D721Med (cell line): ENCODE measurements at places on chromosomes 7 and 10.

DNA sequence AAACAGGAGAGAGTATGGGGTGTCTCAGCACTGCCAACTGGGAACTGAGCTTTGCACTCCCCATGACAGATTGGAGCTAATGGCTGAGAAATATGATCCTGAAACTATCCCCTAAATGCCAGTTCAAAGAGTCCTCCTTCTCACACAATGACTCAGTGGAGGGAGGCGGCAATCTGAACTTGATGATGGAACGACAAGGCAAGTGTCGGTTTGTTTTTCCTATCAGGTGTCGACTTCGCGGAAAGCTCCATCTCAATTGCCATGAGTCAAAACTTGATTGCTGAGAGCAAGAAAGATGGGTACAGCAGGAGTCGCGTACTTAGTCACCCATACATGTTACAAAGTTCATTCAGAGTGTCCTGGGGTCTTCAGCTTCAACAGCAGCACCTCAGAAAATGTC lies 52.5 kb downstream of the NPY start:
- no peak for DNase-seq

DNA sequence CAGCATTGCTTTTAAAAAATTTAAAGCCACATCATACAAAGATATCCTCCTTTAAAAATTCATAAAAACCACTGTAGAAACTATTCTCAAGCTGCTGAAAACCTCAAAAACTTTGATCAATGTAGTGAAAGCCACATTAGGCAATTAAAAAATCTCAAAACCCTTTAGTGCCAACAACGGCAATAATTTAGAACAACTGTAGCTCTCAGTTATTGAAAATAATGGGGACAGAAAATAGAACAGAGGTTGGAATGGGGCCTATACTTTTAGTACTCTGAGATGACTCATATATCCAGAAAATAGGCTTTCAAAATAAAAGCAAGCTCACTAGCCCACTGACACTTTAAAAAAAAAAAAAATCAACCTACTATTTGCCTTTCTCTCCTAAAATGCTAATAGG lies 87.5 kb downstream of the GSAP start:
- DNase-seq: no peak

- no peak for DNase-seq
Measured at GRCh38 chr10:15712883-15713282, 6.8 kb downstream of the ITGA8 start.

DNA sequence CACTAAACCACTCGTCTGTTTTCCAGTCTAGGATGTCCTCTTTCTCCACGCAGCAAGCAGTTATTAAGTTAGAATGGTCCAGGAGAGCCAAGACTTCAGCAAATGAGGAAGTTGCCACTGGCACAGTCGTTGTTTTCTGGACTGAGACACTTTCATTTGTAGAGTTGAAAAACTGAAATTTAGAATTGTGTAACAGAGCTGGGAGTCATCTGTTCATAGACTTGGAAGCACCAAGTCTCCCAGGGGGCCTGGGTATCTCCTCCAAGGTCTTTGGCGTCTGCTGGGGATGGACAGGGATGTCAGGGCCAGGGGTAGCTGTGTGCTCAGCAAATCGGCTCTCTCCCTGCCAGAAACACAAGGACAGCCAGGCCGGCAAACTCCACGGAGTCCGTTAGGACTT lies 208.4 kb downstream of the FANK1 start:
- DNase-seq: no peak

DNA sequence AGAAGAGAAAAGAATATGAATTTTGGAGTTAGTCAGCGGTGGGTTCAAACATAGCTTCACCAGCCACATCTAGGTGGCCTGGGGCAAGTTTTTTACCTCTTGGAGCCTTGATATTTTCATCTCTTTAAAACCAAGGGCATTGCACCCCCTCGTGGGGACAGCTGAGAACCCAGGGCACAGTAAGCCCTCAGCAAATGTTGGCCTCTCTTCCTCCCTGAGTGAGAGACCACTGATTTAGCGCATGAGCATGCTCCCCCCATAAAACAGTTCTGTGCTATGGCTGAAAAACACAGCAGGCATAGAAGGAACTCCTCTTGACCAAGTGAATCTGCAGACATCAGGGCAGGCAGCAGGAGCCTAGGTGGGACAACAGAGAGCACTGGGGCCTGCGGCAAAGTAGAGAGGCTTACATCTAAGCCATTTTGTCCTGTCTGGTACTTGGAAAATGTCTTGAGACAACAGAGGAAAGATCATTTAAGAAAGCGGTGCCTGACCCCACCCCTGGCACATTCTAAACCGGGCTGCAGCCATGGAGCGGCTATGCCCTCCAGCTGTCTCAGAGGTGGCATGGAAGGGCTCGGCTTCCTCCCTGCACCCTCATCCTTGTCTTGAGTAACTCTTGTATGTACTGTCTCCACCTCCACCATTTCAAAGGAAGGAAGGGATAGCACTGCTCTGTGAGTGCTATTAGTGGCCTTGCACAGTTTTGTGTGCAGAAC lies 94.7 kb downstream of the ARHGAP22 start:
- DNase-seq: no peak

DNA sequence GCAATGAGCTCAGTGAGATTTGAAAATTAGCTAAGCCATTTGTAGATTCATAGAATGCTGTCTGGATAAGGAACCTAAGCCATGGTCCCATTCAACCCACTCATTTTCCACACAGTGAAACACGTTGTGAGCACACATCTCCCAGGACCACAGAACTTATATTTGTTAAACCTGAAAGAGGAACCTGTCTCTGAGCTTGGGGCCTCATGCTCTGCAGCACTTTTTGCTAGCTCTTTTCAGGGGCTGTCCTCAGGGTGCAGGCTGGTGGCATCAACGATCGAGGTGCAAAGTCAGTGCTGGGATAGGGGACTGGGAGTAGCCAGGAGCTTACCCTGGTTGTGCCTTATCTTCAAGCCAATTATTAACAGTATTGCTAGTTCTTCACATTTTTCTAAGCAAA lies 11.9 kb downstream of the HECW1 start:
- no peak for DNase-seq

DNA sequence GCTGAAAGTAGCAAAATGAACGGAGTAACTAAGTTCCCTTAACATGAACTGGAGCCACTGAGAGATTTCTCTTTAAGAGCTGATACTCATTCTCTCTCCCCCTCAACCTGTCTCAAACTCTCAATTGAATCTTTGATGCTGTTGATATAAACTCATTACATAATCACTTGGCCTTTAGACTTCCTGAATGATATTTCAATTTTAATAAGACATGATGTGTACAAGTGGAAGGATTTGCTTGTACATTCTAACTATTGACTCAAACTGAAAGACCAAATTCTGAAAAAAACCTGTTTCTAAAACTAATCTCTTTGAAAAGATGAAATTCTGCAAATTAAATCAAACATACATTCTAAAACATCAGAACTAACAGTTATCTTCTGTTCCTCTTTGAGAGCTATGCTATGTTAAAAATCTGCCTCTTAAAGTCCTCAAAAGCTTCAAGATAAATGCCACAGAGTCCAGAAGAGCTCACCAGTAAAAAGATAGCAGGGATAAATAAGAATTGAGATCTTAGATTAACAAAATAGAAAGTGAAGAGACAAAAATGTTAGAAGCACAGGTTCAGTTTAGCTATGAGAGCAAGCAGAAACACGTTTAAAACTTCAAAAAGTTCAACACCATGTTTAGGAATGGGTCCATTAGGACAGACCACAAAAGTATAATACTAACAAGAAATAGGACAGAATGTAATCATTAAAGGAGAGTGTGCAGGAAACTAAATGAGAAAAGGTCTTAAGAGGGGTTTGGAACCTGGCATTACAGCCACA lies 46.1 kb downstream of the TNPO3 start:
- no peak for DNase-seq

DNA sequence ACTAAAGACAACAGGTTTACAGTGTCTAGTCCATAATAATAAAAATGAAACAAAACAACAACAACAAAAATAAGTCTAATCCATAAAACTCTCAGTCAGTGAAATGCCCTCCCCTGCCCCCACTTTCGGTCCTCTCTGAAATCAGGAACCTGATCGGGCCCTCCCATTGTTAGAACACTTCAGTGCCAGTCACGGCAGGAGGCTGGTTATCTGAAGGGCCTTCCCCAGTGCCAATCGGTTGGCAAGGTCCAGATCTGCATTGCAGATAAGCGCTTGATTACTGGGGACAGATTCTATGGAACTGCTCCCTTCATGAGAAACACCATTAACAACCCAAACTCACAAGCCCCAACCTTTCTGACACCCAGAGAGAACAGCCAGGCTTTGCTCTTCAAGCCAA lies 72.2 kb upstream of the EEPD1 start:
- no peak for DNase-seq

DNA sequence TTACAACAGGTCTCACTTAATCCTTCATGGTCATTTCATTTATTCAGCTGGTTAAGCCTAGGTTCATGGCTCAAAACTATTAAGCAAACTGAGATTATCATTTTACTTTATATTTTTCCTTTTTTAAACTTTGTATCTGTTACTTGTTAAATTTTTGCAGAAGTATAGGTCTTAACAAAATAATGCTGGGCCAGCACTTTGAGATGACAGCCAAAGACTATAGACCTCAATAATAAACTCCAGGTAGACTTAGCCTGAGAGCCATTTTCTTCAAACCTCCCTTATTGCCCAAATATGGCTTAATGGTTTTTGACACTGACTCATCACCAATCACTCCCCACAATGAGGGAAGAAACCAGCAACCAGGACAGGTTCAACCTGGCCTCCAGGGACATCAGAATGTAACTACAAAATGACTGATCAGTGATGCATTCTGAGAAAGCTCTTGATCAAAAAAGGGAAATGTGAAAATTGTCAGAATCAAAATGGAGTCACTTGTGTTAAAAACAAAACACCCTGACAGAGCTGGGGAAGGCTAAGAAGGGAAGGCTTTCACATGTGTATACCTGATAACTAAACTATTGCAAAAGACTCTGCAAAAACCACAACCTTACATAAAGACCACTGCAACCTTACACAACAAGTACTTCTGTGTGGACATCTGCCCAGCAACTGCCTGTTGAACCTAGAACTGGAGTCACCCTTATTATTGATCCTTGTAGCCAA lies 2.1 kb upstream of the CCDC126 start:
- DNase-seq: no peak

- DNase-seq: no peak
Measured at GRCh38 chr7:22715969-22716368, 11.0 kb upstream of the IL6 start.

DNA sequence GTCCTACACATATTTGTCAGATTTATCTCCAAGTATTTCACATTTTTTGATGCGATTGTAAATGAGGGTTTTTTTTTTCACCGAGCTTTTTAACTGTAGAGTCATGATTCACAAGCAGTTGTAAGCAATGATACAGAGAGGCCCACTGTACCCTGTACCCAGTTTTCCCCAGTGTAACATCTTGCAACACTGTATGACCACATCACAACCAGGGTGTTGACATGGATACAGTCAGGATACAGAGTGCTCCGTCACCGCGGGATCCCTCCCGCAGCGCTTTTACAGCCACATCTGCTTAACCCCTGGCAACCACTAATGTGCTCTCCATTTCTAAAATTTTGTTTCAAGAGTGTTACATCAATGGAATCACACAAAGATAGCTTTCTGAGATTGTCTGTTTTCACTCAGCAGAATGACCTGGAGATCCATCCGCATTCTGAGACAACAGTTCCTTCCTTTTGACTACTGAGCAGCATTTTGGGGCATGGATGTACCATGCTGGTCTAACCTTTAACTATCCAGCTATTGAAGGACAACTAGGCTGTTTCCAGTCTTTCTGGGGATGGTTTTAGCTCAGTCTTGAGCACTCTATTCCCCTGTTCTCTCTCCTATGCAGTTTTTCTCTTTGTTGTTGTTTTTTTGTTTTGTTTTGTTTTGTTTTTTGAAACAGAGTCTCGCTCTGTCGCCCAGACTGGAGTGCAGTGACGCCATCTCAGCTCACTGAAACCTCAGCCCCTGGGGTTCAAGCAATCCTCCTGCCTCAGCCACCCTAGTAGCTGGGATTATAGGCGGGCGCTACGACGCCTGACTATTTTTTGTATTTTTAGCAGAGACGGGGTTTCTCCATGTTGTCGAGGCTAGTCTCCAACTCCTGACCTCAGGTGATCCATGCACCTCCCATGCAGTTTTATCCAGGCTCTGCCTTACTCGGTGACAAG lies 25.9 kb downstream of the GPRIN2 start:
- DNase-seq: no peak

GRCh38 chr7:155715111-155715805 lies 70.8 kb downstream of the RBM33 start:
- DNase-seq: no peak

DNA sequence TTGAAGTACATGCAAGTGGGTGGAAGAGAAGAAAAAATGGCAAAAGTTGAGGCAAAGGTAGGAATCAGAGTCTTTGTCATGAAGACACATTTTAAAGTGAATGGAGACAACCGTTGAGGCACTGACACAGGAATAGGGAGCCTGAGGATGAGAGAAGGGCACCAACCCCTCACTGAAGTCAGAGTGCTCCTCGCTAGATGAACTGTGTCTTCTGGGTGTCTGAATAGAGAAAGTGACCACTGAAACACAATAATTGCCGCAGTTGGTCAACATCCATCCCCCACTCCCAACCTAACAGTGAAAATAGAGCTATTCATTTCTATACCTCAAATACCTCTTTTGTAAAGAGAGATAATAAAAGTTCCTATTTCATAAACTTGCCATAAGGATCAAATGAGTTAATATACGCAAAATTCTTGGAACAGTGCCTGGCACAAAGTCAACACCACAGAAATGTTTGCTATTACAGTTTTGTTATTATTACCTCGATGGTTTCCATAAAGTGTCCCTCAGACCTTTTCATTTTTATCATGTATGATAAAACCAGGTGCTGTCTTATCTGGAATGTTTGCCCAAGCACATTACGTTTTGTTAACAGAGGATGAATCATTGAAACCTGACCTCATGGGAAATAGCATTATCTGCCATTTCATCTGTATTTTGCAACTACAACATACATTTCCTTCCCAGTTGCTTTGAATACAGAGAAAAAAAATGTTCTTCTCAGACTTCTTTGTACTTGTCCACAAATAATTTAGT lies 61.8 kb upstream of the SP4 start:
- no peak for DNase-seq

DNA sequence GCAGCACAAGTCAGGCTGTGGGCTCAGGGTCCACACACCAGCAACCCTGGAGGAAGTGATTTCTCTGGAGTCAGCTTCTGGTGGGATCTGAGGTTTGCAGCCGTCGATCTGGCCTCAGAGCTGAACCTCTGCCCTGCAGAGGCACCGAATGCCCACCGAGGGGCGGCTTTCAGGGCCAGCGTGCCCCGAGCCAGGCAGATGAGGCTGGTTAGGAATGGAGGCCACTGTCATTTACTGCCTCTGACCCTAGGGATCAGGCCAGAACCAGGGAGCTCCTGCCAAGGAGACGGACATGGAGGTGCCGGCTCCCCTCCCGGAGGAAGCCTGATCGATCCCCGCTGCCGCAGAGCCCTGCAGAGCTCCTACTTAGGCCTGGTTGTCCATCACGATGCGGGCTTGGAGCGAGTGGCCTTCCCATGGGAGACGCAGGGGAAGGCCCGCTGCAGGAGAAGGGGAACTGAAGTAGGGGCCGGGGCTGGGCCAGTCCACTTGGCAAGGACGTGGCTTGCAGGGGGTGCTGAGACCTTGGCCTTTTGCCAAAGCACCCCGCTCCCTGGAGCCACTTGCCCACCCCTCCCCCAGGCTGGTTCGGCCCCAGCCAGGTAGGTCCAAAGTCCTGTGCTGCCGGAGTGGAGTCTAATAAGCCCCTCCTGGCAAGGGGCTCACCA lies 19.6 kb upstream of the ELFN1 start:
- DNase-seq: no peak

GRCh38 chr7:133781486-133782090 lies 345.6 kb upstream of the LRGUK start:
- DNase-seq: no peak
